Activated CD4-positive, alpha-beta T cell treated with anti-CD3 and anti-CD28 coated beads, Interleukin-2, amount 50 U/mL, for 24 hours (primary cell): ENCODE measurements at places on chromosomes 1 and 21.

DNA sequence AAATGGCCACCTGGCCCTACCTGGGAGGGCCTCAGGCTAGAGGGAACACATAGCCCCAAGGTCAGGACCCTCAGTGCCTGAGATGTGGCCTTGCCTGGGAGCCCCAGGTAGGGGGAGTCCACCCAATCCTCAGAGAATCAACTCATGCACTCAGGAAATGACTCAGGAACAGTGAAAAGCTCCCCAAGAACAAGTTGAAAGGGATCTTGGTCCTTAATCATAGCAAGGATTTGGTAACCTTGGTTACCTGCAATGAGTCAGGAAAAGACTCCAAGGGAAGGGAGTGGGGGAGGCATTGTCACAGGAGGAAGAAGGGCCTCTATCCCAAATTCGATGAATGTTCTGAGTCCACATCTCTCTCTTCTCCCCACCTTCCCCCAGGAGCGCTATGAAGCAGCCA is 17.0 kb downstream of the MAP7D1 start:
- no peak for DNase-seq

DNA sequence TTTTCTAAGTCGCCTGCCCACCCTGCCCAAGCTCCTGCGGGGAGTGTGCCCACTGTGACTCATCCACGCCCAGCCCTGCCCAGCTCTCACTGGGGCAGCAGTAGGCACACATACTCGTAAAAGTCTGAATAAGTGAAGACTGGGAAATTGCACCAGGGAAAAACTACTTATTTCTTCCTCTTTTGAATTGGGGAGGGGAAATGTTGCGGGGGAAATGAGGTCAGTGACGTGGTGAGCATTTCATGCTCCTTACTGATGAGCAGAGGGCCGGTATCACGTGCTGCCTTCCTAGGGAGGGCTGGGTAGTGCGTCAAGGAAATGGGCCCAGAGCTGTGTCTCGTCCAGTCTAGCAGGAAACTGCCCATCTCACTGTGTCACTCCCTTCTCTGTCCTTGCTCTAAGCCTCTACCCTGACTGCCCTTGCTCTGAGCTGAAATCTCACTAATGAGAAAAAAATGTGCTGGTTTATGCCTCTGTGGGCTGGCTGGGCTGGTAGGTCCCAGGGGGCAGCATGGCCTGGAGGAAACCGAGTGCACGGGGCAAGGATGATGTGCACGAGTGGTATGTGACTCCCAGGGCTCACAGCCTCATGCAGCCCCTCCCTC is 13.5 kb upstream of the TNFRSF1B start:
- DNase-seq: no peak

DNA sequence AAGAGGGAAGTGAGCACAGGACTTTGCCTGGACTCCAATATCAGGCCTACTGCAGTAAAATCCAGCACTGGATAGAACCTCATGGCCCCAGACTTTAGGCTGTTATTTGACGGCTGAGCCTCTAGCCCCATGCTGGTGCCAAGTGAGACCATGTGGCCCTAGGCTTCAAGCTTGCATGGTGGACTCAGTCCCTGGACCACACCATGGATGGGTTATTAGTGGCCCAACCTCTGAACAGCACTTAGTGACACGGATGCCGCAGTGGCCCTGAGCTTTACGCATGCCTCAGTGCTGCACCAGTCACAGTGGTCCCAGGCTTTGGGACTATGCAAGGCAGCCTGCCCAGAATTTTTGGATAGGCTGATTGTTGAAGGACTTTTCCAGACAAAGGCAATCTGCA is 13.0 kb downstream of the IFI44L start:
- no peak for DNase-seq

GRCh38 chr1:31609514-31610118 is 7.9 kb upstream of the HCRTR1 start:
- DNase-seq: no peak

- DNase-seq: no peak
These were observed 186.0 kb upstream of the AJAP1 start for GRCh38 chr1:4468386-4468785.

DNA sequence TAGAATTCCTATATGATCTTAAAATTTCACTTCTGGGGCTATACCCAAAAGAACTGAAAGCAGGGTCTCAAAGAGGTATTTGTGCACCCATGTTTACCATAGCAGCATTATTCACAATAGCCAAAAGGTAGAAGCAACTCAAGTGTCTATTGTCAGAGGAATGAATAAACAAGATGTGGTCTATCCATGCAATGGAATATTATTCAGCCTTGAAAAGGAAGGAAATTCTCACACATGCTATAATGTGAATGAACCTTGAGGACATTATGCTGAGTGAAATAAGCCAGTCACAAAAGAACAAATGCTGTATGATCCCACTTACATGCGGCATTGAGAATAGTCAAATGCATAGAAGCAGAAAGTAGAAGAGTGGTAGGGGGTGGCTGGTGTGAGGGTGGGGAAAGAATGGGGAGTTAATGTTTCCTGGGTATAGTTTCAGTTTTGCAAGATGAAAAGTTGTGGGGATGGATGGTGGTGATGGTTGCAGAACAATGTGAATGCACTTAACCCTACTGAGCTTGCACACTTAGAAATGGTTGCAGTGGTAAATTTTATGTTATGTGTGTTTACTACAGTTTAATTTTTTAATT is 122.4 kb downstream of the TOMM20 start:
- no peak for DNase-seq

DNA sequence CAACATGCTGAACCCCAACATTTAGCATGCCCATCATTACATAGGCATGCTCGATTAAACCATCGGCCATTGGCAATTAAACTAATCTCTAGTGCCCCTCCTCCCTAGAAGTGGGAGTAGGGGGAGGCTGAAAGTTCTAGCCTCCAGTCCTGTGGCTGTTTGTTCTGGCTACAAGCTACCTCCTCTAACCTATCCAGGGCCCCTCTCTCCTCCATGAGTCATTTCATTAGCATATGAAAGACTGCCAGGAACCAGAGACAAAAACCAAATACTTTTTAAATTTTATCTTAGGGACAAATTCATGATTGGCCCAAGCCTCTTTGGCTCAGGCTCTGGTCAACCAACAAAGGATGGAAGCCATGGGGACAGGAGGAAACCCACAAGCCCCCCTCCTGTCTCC is 231.1 kb downstream of the CACNA1E start:
- DNase-seq: no peak

DNA sequence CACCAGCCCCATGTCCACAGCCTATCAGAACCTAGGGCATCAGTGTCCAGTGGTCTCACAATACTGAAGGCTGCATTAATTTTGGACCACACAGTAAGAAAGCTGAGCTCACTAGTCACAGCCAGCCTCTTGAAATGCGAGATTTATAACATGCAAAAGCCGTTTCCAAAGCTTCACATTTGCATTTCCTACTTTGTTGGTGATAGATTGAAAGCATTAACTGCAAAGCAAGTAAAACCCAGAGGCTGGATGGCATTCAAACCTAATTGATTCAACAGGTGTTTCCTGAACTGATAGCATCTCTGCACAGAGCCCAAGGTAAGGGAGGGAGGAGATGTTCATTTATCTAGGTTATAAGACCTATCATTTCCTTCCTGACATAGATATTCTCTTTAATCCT is 410.1 kb downstream of the OMA1 start:
- no peak for DNase-seq

DNA sequence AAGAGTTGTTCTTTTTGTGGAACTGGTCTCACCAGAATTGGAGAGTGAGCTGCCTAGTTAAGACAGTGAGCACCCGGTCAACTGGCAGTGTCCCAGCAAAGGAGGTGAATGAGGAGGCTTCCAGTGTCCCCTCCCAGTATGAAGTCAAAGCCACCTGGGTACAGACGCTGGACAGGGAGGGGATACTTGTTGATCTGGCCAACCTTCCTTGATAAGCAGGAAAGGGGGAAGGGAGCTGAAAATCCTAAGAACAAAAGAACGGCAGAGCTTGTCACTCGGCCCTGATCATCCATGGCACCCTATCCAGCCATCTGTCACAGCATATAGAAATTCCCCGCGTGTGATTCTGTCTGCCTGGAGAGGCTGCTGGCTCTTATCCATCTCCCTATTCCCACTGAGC is 91.5 kb downstream of the SSBP3 start:
- DNase-seq: no peak

GRCh38 chr1:38015978-38016725 is 3.6 kb downstream of the UTP11 start:
- DNase-seq: no peak

GRCh38 chr1:245298781-245299180 is 144.0 kb downstream of the KIF26B start:
- no peak for DNase-seq

DNA sequence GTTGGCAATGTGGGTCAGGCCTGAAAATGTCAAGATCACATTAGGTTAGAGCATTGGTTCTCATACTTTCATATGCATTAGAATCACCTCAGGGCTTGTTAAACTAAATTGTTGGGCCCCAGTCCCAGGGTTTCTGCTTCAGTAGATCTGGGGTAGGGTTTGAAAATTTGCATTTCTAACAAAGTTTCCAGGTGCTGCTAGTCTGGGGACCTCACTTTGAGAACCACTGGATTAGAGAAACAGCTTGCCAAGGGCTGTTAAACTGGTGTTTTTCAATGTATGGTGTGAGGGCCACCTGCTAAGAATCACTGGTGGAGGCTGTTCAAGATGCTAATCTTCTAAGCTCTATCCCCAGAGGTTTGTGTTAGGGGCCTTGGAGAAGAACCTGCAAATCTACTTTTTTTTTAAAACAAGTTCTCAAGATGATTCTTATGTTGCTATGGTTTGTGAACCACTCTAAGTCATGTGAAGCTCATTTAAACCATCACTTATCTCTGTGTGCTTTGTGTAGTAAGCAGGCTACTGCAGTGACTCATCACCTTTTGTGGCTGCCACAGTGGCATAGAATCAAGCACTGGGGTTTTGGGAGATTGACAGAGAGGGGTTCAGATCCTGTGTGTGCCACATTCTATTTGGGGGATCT is 152.2 kb downstream of the S1PR1 start:
- no peak for DNase-seq

DNA sequence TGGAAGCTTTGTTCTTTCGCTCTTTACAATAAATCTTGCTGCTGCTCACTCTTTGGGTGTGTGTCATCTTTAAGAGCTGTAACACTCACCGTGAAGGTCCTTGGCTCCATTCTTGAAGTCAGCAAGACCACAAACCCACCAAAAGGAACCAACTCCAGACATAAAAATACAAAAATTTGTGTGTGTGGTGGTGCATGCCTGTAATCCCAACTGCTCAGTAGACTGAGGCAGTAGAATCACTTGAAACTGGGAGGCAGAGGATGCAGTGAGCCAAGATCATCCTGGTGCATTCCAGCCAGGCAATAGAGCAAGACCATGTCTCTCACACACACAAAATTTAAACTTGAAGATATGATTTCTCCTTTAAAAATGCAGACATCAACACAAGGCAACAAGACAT is 1431.7 kb upstream of the B3GALT2 start:
- no peak for DNase-seq

DNA sequence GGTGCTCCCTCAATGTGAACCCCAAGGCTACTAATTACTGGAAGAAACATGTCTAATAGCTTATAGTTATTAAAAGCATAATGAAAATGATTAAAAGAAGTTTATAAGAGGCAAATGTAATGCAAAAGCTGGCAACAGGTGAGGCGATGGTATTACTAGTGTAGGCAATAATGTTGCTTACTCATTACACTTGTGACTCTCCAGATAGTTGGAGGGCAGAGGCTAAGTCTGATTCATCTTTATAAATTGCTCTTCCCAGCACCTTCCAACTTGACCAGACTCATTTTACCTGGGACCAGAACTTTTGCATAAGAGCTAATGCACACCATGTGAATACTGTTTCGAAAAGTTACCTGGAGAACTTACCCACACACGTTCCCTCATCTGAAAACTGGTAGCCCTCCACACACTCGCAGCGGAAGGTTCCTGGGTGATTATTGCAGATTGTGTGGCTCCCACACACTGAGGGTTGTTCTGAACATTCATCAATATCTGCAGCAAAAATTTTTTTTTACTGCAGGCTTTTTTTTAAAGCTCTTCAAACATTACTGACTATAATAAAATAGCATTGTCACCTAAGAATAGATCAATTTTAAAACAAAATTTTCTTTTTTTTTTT is 48.0 kb downstream of the NID1 start:
- no peak for DNase-seq

DNA sequence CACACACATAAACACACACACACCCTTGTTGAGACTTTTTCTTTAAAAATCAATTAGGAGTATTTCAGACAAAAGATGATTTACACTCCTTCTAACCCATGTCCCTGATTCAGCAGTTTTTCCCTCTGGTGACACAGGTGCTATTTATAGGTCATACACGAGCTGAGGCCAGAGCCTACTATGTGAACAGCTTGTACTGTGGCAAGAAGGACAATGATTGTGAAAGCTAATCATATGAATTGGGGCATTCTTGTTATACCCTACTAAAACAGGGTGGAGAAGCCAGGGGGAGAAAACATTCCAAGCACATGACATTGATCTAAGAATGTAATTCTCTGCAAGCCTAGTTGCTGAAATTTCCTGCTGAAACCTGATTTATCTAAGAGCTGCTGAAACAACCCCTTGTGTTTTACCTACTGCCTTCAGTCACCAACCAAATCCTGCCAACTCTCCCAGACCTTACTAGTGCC is 60.3 kb downstream of the XCL1 start:
- no peak for DNase-seq

- no peak for DNase-seq
These were observed 46.9 kb upstream of the GNG12 start for GRCh38 chr1:67880056-67880601.

- no peak for DNase-seq
These were observed 480.4 kb downstream of the PLPP3 start for GRCh38 chr1:56098946-56099345.

- no peak for DNase-seq
These were observed 193.2 kb downstream of the FMN2 start for GRCh38 chr1:240284656-240285414.

DNA sequence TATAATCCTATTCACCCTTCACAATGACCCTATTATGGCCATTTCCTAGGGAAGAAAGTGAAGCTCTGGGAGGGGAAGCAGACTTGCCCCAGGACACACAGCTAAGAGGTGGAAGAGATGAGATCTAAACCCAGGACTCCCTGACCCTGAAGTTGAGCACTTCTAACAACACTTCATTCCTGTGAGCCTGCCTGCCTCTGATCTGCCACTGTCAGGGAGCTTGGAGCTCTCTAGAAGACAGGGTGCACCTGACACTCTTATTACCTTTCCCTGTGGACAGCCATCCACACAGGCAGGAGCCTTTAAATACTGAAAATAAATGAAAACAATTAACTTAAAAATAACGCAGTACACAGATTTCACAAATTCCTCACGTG is 599 bp downstream of the MKNK1 start:
- DNase-seq: no peak
